ENCODE measurements at places on chromosomes 11 and 22.

DNA sequence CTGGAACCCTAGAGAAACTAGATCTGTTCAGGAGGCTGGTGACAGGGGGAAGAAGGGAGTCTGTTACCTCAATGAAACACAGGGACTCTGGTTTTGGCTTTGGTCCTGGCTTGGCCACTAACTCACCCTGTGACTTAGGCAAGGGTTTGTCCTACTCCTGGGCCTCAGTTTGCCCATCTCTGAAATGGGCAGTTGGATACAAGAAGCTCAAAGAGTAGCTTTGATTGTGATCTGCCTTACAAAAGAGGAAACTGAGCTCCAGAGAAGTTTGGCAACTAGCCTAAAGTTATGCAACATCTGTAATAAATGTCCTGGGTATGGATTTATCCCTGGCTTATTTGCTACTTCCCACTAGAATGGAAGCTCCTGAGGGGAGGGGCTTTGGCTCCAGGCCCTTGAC is 24.0 kb upstream of the LMO1 start:
- DNase-seq, result no peak

DNA sequence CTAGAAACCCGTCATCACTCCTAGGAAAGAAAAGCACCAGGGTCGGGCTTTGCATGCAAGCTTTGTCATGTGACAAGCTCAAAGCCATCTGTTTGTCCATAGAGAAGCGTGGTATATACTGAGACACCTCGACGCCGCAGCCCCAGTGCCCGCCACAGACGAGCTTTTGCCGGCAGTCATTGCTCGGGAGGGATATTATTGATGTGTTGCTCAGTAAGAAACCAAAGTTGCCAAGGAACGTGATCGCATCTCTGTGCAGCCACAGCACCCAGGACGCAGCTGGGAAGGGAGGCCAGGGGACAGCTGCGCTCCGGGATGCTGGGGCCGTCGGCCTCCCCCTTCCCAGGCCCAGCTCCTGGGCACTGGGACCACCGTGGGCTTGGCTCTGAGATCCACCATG is 89.5 kb upstream of the KCNQ1OT1 start:
- DNase-seq, result no peak

DNA sequence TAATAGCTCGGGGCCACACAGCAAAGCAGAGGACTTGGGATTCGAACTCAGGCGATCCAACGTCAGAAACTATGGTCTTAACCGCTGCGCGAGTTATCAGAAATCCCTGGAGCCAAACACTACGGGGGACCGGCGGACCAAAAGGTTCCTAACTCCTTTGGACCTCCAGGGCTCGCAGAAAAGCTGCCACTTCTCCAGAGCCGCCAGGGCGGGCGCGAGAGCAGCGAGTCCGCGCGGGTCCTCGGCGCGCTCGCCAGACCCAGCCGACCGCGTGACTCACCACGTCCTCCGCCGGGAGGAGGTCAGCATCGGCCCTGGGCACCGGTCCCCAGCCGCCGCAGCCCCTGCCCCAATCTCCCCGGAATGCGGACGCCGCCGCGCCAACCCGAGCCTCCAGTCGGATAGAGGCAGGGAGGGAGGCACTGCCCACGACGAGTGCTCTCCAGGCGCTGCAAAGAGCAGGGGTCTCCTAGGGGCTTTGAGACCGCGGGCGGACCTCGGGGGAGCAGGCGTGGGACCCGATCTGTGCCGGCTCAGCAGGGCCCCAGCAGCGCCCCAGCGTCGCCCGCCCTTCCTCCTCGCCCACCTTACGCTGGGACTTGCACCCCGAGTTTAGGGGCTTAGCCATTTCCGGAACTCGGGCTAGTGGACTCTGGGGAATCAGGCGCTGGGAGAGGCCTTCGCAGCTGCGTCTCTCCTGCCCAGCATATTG is 6.2 kb upstream of the ALX4 start:
- DNase-seq, result no peak

DNA sequence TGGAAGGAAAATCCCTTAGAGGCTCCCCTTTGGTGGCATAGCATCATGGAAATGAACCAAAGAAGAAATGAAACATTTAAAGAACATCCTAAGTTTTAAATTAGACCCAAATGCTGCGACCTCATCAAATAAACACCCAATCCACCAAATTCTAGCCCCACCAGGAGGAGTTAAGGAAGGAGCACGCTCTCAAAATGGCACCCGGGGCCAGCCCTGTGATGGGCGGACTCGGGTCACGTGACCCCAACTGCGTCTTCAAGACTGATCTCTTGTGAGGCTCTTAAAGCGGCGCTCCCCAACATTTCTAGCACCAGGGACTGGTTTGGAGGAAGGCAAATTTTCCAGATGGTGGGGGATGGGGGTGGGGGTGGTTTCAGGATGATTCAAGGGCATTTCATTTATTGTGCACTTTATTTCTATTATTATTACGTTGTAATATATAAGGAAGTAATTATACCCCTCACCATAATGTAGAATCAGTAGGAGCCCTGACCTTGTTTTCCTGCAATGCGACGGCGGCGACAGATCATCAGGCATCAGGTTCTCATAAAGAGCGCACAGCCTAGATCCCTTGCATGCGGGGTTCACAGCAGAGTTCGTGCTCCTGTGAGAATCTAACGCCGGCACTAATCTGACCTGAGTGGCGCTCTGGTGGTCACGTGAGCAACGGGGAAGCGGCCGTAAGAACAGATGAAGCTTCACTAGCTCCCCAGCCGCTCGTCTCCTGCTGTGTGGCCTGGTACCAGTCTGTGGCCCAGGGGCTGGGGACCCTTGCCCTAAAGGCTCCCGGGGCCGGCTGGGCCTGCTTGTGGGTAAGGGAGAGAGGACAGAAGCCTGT is 90.6 kb upstream of the SLC22A12 start:
- DNase-seq, result no peak

DNA sequence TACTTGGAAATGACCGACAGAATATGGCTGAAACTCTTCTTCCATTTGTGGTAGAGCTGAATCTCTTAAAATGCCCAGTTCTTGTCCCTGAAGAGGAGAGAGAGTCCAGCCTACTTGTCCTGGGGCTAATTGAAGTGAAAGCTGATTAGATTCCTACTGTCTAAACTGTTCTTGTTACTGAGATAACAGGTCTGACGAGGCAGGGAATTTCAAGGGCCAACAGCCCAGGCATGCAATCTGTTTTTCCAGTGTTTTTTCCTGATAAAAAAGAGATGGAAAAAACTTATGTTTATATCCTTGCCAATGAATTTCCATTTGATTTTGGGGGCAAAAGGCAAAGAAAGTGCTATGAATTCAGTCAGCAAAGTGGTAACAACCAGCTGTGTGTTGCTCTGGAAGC is 195.5 kb downstream of the ETS1 start:
- no peak for DNase-seq

DNA sequence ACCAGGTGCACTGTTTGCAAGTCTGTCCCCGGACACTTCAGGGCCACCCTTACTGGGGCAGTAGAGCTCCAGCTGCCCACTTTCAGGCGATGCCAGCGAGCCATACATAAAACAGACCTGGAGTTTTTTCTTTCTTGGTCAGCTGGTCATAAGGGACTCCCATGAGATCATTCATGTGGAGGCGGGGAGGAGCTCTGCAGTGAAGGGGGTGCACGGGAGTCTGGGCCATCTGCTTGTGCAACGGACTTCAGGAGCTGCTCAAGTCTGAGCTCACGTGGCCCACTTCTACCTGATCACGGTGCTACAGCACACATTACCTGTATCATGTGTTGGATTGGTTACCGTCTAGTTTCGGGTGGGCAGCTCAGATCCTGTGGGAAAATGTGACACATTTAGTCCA is 9.2 kb upstream of the MRGPRF start:
- DNase-seq, result no peak

DNA sequence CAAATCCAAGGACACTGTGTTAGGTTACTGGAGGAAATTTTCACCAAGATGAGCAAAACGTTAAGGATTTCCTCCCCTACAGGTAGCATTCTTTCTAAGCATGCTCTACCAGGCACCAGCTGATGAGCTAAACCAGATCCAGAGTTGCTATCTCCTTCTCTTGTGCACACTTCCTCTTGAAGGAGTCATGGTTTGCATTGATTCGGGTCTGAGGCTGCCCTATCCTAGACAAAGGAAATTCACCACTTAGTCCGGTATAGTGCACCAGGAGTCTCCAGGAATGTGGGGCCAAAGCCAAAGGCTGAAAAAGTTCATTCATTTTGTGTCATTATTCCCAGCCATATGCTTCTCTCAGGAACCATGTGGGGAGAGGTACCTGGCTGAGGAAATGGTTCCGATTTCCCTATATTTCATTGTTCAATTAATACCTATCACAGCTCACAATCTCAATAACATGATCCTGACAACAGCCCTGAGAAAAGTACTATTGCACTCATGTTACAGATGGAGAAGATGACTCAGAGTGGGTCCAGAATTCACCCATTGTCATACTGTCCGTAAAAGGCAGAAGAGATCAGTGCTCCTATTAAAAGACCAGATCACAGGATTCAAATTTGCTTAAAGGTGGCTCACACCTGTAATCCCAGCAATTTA is 39.1 kb downstream of the SLC35F2 start:
- no peak for DNase-seq

DNA sequence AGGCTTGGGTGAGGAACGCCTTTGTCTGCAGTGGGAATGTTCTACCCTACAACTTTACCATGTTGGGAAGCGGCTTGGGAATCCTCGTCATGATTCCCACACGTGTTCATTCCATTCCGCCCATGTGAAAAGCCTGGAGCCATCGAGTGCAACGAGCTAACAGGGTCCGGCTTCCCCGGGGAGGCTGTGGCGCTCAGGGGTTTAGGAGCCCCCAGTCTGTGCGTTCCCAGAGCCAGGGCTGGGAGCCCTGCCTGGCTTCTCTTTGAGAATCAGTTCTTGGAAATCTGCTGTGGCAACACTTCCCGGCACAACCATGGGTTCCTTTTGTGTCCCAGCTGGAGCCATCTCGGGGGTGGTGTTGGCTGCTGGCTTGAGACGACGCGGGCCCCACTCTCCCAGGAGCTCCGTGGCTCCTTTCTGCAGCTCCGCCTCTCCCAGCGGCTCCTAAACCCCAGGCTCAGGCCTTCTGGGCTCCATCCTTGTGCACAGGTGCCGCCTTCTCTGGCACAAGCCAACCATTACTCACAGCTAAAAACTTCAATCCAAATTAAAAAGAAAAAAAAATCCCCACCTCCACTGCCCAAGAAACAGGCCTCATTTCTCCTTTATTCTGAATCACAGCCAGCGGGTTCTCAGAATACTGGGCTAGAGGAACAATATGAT is 18.7 kb upstream of the PPFIA1 start:
- no peak for DNase-seq

GRCh38 chr11:34037016-34037415 is 14.5 kb upstream of the CAPRIN1 start:
- DNase-seq, result no peak

DNA sequence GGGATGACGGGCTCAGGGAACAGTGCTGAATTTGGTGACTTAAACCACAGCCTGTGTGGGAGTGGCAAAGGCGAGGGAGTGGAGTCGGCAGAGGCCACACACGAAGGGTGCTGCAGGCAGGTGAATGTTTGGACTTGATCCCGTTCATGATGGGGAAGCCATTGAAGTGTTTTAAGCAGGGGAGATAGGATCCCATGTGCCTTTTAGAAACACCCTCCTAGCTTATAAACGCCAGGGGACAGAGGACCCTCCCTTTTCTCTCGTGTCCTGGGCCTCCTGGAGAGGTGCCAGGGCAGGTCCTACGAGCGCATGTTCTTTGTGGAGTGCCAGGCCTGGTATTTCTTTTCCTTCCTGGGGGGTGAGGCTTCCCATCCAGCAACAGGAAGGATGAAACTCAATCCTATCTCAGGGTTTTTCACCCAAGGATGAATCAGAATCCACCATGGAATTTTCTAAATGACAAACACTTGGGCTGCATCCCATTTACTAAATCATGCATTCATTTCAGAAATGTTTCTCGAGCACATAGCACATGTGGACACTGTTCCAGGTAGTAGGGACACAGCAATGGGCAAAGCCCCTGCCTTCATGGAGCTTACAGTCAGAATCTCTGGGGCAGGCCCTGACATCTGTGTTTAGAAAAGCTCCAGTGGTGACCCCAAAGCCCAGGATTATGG is 59.6 kb downstream of the CHRDL2 start:
- DNase-seq, result no peak

GRCh38 chr11:10309163-10310093 is 4.6 kb downstream of the ADM start:
- peak; percentile 21 for DNase-seq

- no peak for DNase-seq
These were observed 226.8 kb downstream of the AASDHPPT start for GRCh38 chr11:106304274-106304673.

DNA sequence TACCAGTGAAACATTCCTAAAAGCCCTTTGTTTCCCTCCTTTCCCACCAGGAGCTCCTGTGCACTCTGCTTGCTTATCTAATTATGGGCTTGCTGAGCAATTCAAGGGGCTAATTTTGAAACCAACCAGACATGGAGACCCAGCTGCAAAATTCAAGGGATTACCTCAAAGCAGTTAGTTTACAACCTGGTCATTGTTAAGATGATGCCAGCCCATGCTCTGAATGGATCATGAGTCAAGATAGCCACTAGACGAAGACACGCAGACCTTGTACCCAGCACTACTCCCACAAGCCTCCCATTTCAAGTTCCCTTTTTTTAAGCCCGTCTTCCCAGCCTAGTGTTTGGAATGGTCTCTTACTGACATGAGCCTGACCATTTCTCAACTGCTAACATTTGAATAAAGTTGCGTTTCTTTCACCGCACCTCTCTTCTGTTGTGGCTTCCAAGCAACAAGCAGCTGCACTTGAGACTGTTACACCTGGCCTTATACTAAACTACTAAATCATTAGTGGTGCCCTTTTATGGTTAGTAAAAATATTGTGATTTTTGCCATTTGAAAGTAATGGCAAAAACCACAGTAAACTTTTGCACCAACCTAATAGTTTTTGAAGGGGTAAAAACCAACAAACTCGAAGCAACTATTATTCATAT is 315.3 kb upstream of the LUZP2 start:
- no peak for DNase-seq

DNA sequence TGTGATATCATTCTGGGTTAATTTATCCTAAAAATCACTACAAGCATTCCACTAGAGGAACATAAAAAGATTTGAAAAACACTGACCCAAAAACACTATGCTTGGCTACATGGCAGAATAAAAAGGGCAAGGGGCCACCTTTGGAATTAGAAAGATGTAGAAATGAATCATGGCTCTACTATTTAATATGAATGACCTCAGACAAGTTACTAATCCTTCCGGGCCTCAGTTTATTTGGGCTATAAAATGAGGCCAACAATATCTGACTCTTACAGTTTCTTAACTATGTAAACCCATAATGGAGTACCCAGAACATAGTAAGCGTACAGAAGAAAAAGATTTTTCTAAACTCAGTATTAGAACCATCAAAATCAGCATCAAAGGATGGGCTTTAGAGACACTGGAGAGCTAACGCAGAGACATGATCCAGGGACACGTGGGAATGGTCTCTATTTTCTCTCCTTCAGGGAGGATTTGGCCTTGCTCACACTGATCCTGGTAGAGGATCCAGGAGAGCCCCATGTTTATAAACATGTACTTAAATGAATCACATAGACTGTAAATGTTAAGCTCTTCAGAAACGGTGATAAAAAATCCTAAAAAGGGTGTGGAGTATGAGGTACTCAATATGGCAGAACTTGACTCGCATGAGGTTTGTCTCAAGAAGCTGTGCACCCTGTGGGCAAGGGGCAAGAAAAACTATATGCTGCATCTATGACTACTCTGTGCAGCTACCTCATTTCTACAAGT is 288.4 kb upstream of the PITPNB start:
- no peak for DNase-seq

GRCh38 chr11:102313238-102313940 is 3.9 kb upstream of the BIRC3 start:
- peak; percentile 48 for DNase-seq

All from activated CD4-positive, alpha-beta T cell treated with anti-CD3 and anti-CD28 coated beads, Interleukin-10, Interleukin-2, amounts not matched to agents 100 ng/mL and 50 ng/mL, durations not matched to agents 16 hours and 8 hours (primary cell).